ENCODE measurements at places on chromosomes 3 and 15.

DNA sequence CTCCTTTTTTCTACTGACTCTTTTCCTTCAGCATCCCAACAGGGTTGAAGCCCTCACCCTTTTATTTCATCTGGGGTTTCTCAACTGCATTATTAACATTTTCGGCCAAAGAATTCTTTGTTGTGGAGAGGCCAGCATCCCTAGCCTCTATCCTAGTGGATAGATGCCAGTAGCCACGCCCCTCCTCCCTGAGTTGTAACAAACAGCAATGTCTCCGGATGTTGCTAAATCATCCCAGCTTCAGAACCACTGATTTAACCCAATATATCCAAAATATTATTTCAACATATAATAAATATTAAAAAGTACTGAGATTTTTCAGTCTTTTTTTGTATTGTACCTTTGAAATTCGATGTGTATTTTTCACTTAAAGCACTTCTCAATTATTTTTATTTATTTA is 2.0 kb upstream of the RNF111 start:
- no peak for DNase-seq

- no peak for DNase-seq
Measured at GRCh38 chr3:141797819-141798447, 34.7 kb downstream of the GRK7 start.

DNA sequence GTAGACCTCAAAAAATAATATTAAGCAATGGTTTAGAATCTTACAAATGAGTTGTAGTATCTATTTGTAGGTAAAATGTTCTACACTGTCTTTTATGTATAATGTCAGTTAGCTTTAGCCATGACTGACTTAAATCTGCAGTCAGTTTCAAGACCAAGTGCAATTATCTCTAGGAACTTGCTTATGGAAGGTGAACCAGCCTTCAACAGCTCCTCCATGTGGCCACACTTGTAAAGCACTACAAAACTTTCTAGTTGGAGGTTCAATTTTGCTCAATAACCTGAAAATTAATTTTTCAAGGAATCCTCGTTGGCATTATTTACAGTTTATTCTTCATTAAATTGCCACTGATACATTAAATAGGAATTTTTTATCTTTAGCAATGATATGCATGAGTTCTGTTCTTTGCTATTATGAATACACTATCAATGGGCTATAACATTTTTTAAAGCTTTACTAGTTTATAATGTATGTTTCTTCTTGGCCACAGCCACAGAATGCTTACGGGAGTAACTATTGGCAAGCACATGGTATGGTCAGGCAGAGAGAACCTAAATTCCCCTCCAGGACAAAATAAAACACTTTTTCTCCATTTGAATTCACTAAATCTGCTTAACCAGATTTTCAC is 315.3 kb upstream of the UBE2E2 start:
- peak; percentile 1 for DNase-seq

GRCh38 chr15:39556461-39556860 is 24.4 kb upstream of the THBS1 start:
- no peak for DNase-seq

GRCh38 chr3:29693863-29694262 is 413.0 kb downstream of the RBMS3 start:
- DNase-seq, result peak; percentile 73

DNA sequence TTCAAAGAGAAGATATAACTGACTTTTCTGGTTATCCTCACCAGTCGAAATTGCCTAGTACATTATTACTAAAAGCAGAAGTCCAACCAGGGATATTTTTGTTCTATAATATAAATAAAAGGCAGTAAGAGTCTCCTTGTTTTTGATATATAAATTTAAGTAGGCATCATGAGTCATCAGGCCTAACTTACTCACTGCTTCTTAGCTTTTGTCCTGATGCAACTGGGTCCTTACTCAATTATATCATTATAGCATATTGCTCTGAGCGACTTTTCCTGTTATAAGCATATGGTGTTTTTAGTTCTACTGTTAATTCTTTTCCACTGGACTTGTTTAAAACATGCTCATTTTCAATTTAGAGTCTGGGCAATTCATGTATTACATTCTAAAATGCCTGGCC is 910.1 kb downstream of the MCTP2 start:
- no peak for DNase-seq

DNA sequence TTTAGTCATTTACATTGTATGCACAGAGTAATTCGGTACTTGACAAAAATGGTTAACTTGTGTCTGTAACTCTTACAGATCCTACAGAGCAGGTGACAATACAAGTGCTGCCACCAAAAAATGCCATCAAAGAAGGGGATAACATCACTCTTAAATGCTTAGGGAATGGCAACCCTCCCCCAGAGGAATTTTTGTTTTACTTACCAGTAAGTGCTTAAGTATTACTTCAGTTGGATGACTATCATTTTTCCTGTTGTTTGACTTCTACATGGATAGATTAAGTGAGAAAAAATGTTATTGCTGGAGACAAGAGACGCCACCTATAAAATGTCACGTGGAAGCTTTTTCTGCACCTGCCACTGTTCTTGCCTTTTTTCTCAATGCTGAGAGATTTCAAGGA is 173.2 kb downstream of the ALCAM start:
- DNase-seq, result no peak

Data from Caki2 (cell line).